A375 (cell line): ENCODE measurements at places on chromosomes 2 and 18. TPM values are rescaled to one million over a fixed set of nuclear protein-coding genes. Genes with fewer than 3 reads are reported as not detected.

CBLN2 gene
- total RNA-seq, result 0.19 and 0.68 TPM in 2 replicates

MYOM1 gene
- total RNA-seq, result 0.08 and 0.41 TPM in 2 replicates

CYP27A1 gene
- 5.1 and 5.5 TPM in 2 replicates for total RNA-seq

KANSL1L gene
- 5.7 and 7.7 TPM in 2 replicates for total RNA-seq

GKN1 gene
- not detected in 2 replicates for total RNA-seq

COL6A3 gene
- total RNA-seq, result 7.3 and 8.0 TPM in 2 replicates

ALPG gene
- not detected in 2 replicates for total RNA-seq

ABCG5 gene
- total RNA-seq, result not detected in 2 replicates

TMEM169 gene
- total RNA-seq, result 0.88 and 2.6 TPM in 2 replicates

KCNE4 gene
- total RNA-seq, result 0.34 and 0.53 TPM in 2 replicates

OSR1 gene
- not detected in 2 replicates for total RNA-seq

CYP26B1 gene
- 1.6 and 2.3 TPM in 2 replicates for total RNA-seq

SLC5A6 gene
- 44.8 and 48.4 TPM in 2 replicates for total RNA-seq

UGT1A5 gene
- total RNA-seq, result not detected in 2 replicates

FLACC1 gene
- total RNA-seq, result 0.68 and 1.1 TPM in 2 replicates

TAF4B gene
- total RNA-seq, result 13.8 and 13.9 TPM in 2 replicates

RGPD3 gene
- total RNA-seq, result 0.08 TPM in 1 of 2 replicates, not detected in the other

SPP2 gene
- not detected in 2 replicates for total RNA-seq

CXCR1 gene
- total RNA-seq, result not detected in 2 replicates

PRSS56 gene
- total RNA-seq, result not detected in 2 replicates

ERBB4 gene
- 0.03 and 0.08 TPM in 2 replicates for total RNA-seq

PLEKHH2 gene
- 3.5 and 3.6 TPM in 2 replicates for total RNA-seq

PLGLB1 gene
- 0.13 and 1.5 TPM in 2 replicates for total RNA-seq

C2orf72 gene
- 0.23 and 0.40 TPM in 2 replicates for total RNA-seq

REG1A gene
- 0.37 TPM in 1 of 2 replicates, not detected in the other for total RNA-seq
